ENCODE measurements at places on chromosomes 3 and 15.

- DNase-seq = no peak
Measured at GRCh38 chr3:111246967-111247760, 175.5 kb downstream of the NECTIN3 start.

- DNase-seq = no peak
Measured at GRCh38 chr15:79434361-79434760, 2.2 kb downstream of the MINAR1 start.

DNA sequence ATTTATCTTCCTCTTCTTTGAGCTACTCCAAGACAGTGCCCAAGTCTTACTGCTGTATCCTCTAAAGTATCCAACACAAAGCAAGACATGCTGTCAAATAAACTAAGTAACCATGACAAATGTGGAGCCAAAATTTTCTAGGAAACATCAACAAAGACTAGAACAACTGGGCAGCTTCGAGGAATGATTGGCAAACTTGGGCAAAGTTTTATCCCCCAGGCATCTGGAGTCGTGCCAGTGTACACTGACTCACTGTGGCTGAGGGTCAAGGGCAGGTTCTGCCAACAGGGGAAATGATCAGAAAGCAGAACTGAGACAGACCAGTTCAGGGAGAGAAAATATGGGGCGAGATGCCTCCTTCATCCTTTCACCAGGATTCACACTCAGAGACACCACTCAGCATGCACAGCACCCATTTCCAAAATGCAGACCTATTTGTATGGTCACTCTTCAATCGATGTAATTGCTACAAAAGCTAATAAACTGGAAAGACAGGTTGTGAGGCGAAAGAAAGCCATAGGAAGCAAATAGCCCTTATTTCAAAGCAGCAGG lies 65.8 kb downstream of the MB21D2 start:
- peak; percentile 58 for DNase-seq

DNA sequence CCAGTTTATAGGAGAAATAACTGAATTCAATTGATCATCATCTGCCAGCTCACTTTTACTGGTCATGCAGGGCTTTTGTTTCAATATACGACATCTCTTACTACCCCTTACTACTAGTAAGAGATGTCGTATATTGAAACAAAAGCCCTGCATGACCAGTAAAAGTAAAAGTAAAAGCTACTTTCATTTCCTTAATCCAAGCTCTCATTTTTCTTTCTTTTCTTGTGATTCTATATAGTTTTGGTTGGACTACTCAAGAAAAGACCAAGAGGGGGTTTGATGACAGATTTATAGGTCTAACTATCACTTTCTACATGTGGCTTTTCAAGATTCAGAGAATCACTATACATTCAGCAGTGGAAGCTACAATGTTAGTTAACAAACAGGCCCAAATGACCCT lies 1237.3 kb downstream of the ROBO2 start:
- DNase-seq = no peak

GRCh38 chr3:58596834-58597518 lies 19.8 kb upstream of the FAM107A start:
- no peak for DNase-seq

Data from umbilical cord (tissue), 2 donors.